GM12878 (cell line): ENCODE measurements at places on chromosomes 7 and 10. TPM values are rescaled to one million over a fixed set of nuclear protein-coding genes. Genes with fewer than 3 reads are reported as not detected.
A peak's percentile ranks its signal among the peaks of the same experiment; 100 is the strongest.

GRCh38 chr7:108459922-108460551, 3.8 kb upstream of the NRCAM start:
- no peak for DNase-seq

The OR6B1 gene
- not detected in 2 replicates for total RNA-seq

The AGAP5 gene
- 5.9 and 6.7 TPM in 2 replicates for total RNA-seq

The USP54 gene
- total RNA-seq: 7.0 and 9.5 TPM in 2 replicates

DNA sequence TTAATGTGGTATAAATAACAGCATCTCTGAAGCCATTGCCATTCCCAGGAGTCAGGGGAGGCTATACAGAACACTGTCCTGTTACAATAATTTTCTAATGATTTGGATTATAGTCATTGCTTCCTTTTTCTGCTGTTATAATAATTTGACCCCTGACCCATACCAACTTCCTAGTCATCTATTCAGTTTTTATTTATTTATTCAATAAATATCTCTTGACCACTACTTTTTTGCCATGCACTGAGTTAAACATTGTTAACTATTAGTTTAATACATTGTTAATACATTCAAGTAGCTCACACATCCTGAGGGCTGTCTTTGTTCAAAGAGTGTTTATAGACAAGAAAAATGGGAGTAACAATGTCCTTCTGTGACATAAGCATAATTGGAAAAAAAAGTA, 235.5 kb upstream of the MEOX2 start:
- no peak for DNase-seq

DNA sequence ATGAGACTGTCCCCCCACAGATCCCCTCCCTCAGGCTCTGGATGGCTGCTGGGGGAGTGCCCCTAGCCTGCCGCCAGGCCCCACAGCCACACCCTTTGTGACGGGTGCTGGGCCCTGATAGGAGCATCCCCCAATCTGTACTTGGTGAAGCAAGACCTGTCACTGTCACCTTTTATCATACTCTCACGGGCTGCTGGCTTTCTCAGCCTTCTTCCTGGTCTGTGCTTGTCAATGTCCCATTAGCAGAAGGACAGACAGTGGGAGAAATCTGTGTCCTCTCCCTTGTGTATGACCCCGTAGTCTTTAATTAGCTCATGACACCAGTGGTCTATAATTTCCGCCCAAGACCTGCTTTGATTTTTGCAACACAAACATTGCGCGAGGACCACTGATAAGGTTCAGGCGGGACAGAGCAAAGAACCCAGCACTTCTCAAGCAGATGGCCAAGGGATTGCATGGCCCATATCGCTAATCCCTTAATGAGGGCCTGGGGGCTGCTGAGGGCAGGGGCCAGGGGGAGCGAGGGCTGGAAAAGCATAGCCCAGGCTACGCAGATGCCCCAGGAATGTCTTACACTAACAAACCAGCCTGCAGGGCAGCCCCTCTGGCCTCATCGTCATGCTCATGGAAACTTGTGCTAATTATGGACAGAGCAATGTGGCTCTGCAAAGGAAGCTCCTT, 127.8 kb downstream of the PTPN20 start:
- no peak for DNase-seq

DNA sequence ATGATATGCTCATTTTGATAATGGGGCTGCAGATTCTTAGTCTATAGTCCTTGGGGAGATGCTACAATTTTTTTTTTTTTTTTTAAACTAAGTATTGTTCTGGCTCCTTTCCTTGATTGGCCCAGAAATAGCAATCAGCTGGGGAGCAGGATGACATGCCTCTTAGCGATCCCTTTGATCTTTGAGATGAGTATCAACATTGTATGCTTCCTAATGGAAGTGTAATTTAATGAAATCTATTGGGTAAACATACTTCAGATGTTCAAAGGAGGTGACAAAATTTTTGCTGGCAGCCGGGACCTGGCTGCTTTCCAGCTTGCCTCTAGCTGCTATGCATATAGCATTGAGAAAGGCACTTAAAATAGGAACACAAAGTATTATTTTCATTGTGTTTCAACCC, 43.5 kb downstream of the VTI1A start:
- DNase-seq: no peak

DNA sequence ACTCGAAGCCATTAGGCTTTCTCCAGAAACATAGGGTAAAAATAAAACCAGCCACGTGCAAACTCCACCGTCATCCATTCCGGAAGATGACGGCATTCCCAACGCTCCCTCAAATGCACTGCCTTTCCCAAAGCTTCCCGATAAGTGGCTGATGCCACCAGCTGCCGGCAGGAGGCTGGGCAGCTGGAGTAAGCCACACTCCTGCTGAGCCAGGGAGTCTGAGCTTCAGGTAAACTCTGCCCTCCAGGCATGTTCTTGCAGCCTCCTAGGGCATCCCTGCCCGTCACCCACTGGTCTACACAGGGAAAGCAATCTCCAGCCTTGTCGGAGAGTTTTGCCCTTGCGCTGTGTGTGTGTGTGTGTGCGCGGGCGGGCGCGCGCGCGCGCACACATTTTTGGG, 40.5 kb upstream of the TMEM273 start:
- no peak for DNase-seq

DNA sequence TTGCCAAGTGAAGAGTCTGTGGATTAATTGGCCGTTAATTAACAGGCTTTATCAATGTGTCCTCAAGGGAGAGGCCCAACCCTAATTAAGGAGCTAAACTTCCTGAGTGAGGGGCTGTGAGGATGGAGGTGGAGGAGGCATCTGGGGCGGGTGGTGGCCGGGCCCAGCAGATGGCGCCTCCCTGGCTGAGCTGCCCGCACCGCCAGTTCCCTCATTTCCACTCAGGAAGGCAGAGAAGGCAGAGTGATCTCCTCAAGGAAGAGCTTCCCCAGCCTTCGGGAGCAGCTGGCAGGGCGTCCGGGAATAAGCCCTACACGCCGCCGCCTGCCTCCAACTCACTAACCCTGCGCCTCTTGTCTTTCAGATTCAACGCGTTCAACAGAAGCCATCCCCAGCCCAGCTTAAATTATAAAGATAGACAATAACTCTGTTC, 112.2 kb downstream of the CYTH3 start:
- no peak for DNase-seq

The ZNHIT1 gene
- 51.8 and 55.2 TPM in 2 replicates for total RNA-seq

- no peak for DNase-seq
These were observed 39.6 kb downstream of the ABCB1 start for GRCh38 chr7:87561102-87561501.

The SLC26A4 gene
- total RNA-seq: not detected in 2 replicates

The NMT2 gene
- 9.7 and 9.8 TPM in 2 replicates for total RNA-seq

The PPA1 gene
- 254 and 260 TPM in 2 replicates for total RNA-seq

DNA sequence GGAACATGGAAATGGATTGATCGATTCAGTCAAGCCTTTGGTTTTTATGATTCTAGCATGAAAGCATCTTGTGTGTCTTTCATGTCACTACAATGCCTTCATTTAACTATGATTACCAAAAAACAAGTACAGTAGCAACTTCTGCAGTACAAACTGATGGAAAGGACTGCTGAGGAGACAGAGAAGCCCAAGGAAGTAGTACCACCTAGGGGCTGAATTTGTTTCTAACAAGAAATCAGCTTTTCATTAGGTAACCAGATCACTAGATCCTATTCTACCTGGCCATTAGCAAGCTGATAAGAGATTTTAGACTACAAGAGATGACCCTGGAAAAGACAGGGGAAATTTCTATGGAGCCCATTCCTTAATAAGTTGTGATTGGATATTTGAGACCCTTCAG, 3.2 kb upstream of the IFIT1 start:
- DNase-seq: no peak

The OR2A5 gene
- total RNA-seq: not detected in 2 replicates

DNA sequence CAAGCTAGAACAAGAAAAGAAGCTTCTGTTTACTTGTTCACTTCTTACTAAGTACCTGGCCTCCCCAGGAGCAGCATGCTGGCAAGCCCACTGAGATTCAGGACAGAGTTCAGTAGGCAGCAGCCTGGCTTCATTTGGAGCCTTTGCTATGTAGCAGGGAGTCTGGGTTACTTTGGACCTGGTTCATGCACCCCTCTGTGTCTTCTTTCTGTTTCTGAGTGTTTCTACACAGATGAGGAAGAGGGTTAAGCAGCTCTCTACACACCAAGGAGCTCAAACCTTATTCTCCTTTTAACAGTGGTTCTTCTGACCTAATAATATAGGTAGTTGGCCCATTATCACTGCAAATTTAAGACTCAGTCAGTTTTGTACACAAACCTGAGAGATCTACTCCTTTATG, 152.9 kb downstream of the ARID5B start:
- DNase-seq: no peak

DNA sequence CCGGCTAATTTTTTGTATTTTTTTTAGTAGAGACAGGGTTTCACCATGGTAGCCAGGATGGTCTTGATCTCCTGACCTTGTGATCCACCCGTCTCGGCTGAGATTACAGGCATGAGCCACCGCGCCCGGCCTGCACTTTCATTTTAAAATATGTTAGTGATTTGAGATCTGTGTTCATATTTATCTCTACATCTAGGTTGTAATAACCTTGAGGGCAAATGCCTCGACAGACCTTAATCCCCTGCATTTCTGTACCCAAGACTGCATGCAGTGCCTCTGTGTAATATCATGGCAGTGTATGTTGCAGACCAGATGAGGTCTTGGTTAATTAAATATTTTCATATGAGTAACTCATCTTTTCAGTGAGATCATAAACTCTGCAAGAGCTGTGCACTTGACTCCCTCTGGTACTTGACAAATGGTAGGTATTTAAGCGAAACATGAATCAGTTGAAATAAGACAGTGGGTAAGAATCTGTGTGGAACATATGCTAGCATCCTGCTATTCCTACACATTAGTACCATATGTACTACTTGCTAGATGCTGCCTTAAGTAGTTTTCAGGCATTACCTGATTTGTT, 673.9 kb upstream of the ANKRD30A start:
- DNase-seq: no peak

DNA sequence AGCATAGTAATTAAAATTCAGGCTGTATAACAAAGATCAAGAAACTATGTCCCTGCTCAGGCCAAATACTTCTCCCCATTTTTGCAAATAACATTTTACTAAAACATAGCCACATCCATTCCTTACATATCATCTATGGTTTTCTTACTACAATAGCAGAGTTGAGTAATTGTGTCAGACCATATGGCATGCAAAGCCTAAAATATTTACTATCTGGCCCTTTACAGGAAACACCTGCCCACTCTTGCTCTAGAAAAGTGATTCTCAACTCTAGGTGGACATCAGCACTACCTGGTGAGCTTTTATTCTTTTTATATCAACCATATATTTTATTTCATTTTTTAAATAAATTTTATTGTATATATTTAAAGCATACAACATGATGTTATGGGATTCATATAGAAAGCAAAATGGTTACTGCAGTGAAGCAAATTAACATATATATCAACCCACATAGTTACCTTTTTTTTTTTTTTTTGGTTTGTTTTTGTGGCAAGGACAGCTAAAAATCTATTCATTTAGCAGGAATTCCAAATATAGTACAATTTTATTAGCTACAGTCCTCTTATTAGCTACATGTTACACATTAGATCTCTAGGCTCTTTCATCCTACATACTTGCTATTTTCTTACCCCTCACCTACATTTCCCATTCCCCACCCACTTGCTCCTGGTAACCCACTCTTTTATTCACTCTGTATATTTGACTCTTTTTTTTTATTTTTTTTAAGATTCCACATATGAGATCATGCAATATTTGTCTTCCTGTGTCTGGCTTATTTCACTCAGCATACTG, 19.6 kb downstream of the ABI1 start:
- DNase-seq: no peak

- no peak for DNase-seq
These were observed 73.5 kb downstream of the CDK6 start for GRCh38 chr7:92762851-92763250.

GRCh38 chr10:8070440-8070839, 16.0 kb downstream of the GATA3 start:
- no peak for DNase-seq

GRCh38 chr10:118870467-118871243, 115.9 kb upstream of the CACUL1 start:
- no peak for DNase-seq

- peak; percentile 43 for DNase-seq
These were observed 63.7 kb downstream of the PROSER2 start for GRCh38 chr10:11886851-11887250.

GRCh38 chr7:36838616-36839225, 114.4 kb upstream of the AOAH start:
- DNase-seq: no peak

- no peak for DNase-seq
These were observed 700 bp downstream of the MTPN start for GRCh38 chr7:135976312-135977006.

The NEUROG3 gene
- not detected in 2 replicates for total RNA-seq

The ELN gene
- total RNA-seq: 0.08 and 0.19 TPM in 2 replicates

DNA sequence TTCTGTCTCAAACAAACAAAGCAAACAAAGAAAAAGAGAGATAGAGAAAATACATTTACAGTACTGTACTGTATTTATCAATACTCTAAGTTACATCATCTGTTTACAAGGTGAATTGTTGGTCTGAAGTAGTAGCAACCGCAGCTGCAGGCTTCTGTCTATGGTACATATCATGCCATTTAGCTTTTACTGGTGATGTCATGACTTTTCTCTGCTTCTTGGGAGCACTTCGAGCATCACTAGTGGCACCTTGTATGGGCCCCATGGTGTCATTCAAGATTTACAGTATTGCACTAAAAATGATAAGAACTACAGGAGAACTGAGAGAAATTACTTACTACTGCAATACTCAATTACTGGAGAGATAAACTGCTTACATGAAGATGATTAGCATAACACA, 826.9 kb downstream of the CNTNAP2 start:
- DNase-seq: no peak

GRCh38 chr10:120423431-120424197, 33.4 kb upstream of the PLPP4 start:
- no peak for DNase-seq

The ASZ1 gene
- 0.11 TPM in 1 of 2 replicates, not detected in the other for total RNA-seq

- DNase-seq: no peak
These were observed at the start of gene CDHR1 for GRCh38 chr10:84194424-84195043. CDHR1 (plus strand) TSS chr10:84194537; CDS start chr10:84194761, 224 bp downstream.

DNA sequence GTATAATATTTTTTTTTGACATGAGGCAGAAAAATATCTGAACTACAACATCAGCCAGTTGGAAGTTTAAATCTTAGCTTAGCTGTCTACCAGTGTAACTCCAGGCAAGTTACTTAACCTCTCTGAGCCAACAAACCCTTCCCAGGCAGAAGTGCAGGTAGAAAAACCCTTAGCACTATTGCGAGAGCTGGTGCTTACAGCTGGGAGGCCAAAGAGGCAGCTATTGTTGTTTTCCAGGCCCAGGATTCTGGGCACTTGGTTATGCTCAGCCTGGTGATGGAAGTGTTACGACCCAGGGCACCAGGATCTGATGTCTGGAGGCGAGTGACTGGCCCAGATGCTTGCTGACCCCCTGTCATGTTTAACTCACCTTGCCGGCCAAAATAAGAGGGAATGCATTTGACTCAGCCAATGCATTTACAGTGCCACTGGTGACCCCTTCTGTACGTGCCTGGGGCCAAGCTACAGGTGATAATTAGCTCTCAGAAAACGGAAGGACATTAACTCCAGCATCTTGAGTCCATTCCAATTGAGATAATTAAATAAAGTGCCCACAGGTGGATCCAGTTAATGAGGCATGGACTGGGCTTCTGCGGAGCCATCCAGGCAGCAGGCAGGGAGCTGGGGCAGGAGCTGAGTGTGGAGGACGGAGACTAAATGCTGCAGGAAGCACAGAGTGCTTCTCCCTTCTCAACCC, 126.5 kb upstream of the HABP2 start:
- DNase-seq: no peak

GRCh38 chr7:91880016-91880412, 488 bp downstream of the MTERF1 start:
- DNase-seq: no peak
